ENCODE measurements at places on chromosomes 13 and 19.

GRCh38 chr19:44808463-44809371 is at the start of gene BCAM:
TSS of gene BCAM (plus strand) at chr19:44809103. CDS start at chr19:44809125, 22 bp downstream.
- DNase-seq, result peak; percentile 50

- DNase-seq, result no peak
Observed at GRCh38 chr13:74169676-74170075, 35.5 kb upstream of the KLF12 start.

DNA sequence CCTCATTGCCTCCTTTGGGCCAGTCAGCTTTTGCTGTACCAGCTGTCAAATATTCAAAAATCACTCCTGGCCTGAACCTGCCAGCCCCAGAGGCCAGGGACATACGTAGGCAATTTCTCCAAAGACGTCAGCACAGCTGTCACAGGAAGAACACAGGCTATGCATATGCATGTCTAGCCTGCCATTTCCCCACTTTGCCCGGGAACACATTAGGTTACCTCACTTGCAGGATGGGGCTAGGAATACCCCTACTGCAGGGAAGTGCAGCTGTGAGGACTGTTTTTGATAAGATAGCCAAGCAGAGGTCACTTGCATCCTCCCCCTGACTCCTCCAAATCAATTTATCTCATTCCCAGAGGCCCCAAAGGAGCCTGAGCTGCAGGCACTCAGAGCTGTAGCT is 2.8 kb downstream of the ZNF667 start:
- no peak for DNase-seq

DNA sequence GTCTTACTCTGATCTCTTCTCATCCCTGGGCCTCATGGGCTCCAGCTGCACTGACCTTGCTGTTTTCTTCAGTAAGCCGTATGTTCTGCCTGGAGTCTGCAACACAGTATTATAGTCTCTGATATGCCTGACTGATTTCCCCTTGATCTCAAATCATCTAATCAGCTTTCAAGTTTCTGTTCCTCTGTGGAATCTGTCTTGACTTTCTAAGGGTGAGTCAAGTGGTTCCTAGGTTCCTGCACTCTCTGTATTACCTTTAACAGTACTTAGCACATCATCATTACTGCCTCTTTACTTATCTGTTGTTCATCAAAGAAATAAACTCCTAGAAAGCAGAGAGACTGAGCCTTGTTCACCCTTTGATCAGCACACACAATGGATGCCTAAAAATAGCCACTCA is 350.7 kb downstream of the LMO7 start:
- no peak for DNase-seq

GRCh38 chr13:97225533-97225932 is 3.4 kb downstream of the MBNL2 start:
- no peak for DNase-seq

DNA sequence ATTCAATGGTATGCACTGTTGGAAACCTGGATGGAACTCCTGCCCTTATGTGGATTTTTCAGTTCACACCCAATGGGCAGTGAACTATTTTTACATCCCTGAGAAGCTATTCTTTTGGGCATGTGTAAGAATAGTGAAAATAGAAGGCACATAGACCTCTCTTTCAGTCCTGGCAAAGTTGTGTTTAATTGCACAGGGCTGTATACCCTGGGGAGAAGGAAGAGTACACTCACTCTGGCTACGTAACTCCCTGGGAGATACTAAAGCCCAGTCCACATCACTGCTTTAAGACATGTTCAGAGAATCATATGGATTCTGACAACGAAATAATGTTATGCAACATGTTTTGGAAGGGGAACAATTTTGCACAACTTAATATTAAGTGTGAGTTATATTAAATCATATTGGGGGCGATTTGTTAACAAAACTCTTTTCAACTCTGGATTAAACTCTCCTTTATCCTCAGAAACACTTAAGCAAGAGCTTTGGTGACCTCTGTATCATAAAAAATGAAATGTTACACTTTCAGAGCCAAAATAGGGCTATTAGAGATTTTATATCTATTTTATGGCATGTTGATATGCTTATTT is 166.1 kb downstream of the DCT start:
- no peak for DNase-seq

GRCh38 chr13:51811046-51811445 is 7.1 kb upstream of the DHRS12 start:
- no peak for DNase-seq

GRCh38 chr13:37277435-37278144 is 172.1 kb upstream of the CSNK1A1L start:
- DNase-seq, result peak; percentile 28

DNA sequence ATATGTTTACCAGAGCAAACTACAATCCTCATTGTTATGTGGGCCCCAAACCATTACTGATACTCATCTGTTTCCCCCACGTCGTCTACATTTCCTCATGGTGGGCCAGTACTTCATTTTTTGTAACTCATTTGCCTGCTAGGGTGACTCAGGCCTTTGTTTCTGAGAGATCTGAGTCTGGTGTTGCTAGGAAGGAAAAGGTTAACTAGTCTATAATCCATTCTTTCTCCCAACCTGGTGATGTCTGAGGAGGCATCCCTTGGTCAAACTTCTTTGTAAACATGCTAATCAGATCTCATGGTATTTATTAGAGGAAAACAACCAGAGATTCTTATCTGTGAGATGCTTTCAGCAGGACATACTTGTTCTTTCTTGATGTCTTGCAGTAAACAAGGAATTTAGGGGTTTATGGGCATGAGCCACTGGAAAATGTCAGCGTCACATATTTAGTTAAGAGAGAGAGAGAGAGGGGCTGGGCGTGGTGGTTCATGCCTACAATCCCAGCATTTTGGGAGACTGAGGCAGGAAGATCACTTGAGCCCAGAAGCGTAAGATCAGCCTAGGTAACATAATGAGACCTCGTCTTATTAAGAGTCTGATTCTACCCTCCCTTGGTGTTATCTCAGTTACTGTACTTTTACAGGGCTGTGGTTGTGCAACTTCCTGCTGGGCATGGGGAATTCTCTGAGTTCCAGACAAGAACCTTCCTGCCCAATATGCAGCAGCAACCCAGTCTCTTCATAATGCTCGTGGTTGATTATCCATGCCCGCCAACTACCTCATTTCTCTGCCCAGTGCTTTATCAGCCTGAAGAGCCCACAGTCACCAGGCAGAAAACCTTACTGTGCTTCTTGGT is 9.7 kb upstream of the DPRX start:
- peak; percentile 51 for DNase-seq

DNA sequence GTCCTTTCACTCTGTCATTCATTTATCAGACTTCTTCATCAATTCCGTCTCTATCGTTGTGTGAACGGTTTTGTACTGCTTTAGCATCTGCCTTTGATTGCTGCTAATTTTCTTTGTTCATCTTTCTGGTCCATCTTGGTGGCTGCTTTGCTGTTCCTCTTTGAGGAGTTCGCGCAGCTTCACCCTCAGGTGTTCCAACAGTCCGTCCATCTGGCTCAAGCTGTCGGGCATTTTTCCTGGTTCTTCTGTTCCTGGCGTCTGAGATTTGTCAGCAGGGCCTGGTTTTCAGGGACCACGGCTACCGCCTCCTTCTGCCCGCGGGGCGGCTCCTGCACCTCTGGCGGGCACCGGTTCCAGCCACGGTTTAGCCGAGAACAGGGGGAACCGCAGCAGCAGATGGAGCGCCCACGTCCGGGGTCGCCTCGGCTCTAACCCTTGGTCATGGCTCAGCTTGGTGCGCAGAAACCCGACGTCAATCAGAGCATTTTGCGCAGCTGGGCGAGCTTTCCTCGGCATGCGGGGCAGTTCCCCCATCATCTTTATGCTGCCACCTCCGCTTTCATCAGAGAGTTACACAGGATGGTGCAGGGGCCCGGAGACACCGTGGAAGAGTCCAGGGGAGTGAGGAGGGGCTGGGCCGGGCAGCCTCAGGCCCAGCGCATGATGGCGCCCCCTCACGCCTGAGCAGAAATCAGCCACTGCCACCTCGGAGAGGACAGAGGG is 89.5 kb downstream of the ZNF100 start:
- DNase-seq, result no peak

DNA sequence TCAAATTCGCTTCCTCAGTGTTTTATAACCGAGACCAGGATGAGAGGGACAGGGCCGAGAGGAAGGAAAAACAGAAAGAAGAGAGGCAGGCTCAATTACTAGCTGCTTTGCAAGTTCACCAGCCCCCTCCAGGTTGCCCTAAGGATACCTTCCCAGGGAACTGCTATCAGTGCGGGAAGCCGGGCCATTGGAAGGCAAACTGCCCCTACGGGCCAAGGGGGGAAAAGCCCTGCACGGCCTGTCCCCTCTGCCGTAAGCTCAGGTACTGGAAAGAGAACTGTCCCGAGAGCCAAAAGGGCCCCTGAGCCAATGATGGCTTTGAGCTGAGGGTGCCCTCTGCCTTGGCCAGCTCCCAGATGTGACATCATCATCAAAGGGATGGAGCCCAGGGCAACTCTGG is 3.2 kb upstream of the ERVV-1 start:
- DNase-seq, result no peak

DNA sequence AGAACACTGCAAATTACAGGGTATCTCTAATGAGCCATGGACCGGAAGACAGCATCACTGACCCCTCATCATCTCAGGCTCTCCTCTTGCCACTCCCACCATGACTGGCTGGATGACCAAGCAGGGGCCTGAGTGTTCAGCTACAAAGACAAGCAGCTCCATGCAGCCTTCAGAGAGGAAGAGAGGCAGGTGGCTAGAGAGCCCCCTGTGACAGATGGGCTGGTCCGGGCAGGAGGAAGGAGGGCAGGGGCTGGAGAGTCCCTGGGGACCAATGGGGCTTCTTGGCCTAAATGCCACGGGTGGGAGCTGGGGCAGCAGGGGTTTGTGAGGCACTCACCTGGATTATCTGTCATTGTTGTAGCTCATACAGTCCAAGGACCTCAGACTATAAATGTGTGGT is 12.8 kb upstream of the RASA3 start:
- DNase-seq, result no peak

GRCh38 chr13:90882551-90882950 is 464.9 kb upstream of the MIR17HG start:
- DNase-seq, result no peak

GRCh38 chr19:35114353-35115176 is 1.1 kb upstream of the FXYD3 start:
- peak; percentile 18 for DNase-seq

DNA sequence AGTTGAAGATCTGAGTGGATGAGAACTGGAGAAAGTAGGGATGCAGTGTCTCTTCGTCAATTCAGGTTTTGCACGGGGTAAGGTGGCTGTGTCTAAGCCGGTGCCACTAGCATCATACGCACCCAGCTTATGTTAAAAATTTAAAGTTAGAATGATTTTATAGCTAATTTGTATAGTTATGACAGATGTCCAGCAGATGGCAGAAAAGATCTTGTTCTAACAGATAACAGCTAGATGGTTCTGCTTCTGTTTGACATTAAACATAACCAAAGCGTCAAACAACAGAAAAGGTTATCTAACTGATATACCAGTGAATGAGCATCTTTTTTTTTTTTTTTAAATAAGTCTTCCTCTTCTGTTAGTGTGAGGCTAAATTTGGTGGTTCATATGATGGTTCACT is 18.8 kb upstream of the EDDM13 start:
- DNase-seq, result peak; percentile 65

- DNase-seq, result no peak
Observed at GRCh38 chr13:49840266-49840665, 47.8 kb upstream of the KPNA3 start.

DNA sequence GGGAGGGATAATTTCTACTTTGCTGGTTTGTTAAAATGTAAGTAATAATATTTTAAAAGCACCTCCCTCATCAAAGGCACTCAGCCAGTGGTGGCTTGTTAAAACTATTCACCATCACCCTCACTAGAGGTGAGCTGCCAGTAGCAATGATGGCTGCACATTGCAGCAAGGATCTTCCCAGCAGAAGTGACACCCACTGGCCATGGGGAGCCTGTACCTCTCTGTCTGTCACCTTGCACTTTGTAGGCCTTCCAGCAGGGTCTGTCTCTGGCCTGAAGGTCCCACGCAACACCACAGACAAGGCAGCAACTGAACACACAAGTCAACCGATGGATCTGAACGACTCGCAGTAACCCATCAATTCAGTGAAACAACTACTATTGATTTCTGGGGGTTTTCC is 47.3 kb upstream of the C13orf42 start:
- DNase-seq, result no peak

DNA sequence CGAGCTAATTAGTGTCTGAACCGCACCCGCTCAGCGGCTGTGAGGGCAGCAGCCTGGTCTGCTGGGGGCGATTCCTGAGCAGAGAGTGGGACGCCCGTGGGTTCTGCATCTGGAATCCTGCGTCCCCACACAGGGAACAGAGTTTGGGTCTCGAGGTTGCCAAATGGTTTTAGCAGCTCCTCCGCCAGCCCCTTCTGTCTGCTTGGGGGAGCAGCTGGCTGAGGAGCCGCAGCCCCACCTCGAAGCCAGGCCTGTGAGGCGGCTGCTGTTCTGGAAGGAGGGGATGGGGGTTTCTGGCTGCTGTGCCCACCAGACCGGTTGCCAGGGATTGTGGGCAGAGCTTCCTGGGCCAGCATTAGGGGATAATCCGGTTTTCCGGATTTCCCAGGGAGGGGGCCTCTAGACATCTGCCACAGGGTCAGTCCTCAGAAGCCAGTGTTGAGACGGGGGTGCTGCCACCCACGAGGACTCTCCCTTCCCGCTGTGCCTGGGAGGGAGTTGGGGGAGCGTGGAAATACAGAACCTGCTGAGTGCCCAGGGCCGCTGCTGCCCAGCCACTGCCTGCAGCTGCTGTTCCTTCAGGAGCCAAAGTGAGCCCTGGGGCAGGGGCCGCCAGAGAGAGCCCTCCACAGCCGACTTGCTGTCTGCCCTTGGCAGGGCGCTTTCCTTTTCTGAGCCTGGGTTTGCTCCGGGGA is 2.0 kb downstream of the CDC34 start:
- DNase-seq, result no peak

DNA sequence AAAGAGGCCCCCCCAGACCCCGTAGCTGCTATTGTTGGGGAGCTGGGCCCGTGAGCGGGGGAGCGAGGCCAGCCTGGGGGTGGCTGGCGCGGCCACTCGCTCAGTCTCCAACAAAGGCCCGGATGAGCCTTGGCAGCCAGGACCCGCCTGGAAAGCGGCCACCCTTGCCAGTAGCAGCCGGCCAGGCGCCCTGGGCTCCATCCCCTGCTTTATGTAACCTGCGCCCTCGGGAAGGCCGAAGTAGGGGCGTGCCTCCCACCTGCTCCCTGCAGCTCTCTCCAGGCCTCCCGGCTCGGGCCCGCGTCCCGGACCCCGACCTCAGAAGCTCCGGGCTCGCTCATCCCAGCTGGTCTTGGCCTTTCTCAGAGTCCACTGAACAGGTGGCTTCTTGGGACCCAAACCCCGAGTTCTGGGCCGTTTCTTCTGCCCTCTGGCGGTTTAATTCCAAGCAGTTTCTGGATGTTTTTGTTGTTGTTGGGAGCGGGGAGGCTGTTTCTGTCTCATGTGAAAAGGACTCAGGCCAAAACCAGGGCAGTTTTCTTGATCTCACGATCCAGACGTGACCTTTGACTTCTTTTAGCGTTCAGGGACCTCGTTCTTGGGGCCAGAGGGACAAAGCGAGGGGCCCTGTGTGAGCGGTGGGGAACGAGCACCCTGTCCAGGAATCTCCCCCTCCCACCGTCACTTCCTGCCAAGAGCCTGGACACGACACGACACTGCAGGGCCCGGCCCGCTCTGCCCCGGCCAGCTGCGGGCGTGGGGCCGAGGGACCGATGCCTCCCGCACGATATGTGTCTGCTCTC is 1.2 kb downstream of the CDC34 start:
- peak; percentile 70 for DNase-seq

GRCh38 chr19:18859676-18860301 is 28.0 kb downstream of the UPF1 start:
- DNase-seq, result no peak
